Memory B cell (primary cell): ENCODE measurements at places on chromosomes 2 and 18.
A peak's percentile ranks its signal among the peaks of the same experiment; 100 is the strongest.

DNA sequence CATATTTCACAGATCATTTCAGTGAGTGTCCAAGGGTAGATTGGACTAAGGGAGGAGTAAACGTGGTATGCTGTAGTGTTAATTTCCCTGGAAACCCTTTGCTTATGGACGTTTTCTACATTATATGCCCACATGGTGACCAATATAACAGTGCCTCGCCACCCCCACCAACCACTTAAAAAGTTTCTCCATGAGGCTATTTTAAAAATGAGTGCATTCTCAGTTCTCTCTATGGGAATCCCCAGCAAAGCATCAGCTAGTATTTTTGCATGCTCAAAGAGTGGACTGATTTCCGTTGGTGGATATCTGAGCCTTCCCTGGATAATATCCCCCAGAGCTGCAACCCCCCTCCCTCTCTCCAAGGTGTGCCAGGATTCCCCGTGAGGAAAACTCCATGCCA, 73.2 kb downstream of the TGFA start:
- no peak for DNase-seq

GRCh38 chr2:95670167-95670566, 78.4 kb downstream of the TRIM43 start:
- DNase-seq: no peak

DNA sequence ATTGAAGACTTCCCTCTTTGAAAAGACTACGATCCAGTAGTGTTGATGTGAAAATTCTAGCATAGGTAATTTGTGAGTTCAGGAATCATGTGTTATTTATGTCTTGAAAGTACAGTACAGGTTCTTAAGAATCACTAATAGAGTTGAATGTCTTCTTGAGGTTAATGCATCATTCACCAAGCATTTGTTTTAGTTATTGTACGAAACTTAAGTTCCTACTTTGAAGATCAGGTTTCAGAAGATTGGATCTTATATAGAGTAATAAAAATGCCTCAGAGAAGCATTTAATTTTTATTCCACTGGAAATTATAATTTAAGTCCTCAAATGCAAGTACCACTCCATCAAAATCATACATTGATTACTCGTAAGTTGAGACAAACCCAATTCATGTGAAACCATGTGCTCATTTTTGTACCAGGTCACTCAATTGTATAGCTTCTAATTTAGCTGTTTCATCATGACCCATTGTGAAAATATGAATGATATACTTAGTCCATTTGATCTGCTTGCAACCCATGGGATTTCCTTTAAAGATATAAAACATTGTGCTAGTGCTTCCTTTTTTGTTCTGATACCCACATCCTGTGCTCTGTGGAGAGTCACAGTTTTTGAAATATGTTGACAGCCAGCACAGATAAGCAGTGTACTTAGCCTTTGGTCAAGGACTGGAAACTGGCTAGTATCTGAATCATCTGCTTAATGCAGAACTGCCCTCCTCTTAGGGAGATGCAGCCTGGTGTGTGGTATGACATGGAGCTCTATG, 22.5 kb upstream of the RAB27B start:
- no peak for DNase-seq

DNA sequence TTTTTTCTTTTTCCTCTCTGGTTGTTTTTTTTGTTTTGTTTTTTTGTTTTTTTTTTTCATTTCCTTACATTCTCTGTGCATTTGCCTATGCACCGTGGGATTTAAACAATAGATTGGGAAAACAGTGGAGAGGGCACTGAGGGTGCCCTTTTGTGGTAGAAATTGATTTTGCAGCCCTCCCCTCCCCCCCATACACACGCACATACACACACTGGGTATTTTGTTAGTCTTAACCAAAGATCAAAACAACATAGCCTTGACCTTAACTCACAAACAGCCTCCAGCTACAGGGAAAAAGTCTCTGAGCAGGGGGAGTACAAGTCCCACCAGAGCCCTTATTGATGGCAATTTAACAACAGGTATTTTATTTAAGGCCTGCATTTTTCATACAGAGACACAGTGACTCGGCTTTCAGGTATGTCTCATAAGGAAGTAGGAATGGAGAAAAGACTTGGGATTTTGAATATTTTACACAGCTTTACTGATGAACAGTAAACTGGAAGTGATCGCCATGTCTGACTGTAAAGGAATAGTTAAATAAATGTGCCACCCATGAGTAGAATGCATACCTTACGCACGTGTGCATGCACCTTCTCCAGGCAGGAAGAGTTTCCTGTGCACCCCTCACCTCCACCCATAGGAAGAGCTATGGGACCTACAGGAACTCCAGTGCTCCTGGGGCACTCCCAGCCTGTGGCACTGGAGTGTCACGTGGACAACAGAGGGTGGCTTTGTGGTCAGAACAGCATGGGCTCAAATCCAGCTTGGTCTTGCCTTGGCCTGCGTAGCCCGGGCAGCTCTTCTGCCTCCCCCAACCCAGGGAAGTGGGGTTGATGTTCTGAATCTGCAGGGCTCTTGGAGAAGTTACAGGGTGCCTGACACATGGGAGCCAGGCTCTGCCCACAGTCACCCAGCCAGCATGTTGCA, 266.4 kb downstream of the ANAPC1 start:
- no peak for DNase-seq

DNA sequence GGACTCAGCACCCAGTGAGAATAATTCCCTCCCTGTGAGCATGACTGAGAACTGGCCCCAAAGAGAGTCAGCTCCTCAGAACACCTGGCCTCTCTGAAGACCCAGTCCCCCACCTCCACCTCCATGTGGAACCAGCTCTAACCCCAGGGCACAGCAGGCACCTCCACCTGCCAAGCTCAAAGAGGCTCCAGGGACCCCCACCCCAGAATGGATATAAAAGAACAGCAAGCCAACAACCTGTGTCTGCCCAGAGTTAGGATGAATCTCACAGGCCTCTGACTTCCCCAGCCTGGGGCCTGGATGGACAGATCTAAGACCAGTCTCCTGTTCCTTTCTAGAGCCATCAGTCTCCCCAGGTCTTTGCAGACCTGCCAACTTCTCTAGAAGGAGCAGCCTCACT, 498.5 kb downstream of the EIPR1 start:
- no peak for DNase-seq

DNA sequence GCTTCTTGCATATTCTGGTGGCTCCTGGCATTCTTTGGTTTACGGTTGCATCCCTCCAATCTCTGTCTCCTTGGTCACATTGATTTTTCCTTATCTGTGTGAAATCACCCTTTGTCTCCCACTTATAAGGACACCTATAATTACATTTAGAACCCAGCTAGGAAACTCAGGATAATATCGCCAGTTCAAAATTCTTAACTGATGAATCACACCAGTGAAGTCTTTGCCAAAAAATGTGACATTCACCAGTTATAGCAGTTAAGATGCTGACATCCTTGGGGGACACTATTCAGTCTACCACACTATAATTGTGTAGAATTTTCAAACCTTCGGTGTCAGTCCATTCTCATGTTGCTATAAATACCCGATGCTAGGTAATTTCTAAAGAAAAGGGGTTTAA, 320.2 kb downstream of the TMX3 start:
- DNase-seq: no peak

- DNase-seq: peak; percentile 51
Observed at GRCh38 chr2:72915907-72916742, 1.2 kb upstream of the EMX1 start.

DNA sequence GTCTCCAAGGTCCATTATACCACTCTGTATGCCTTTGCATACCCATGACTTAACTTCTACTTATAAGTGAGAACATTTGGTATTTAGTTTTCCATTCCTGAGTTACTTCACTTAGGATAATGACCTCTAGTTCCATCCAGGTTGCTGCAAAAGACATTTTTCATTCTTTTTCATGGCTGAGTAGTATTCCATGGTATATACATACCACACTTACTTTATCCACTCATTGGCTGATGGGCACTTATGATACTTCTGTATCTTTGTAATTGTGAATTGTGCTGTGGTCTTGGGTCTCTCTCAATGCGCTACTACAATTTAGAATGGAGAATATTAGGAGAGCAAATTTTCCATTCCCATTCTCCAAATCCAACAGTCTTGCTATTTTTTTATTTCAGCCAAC, 76.4 kb downstream of the ZRANB3 start:
- DNase-seq: no peak
